ENCODE measurements at places on chromosomes 1 and 21.

DNA sequence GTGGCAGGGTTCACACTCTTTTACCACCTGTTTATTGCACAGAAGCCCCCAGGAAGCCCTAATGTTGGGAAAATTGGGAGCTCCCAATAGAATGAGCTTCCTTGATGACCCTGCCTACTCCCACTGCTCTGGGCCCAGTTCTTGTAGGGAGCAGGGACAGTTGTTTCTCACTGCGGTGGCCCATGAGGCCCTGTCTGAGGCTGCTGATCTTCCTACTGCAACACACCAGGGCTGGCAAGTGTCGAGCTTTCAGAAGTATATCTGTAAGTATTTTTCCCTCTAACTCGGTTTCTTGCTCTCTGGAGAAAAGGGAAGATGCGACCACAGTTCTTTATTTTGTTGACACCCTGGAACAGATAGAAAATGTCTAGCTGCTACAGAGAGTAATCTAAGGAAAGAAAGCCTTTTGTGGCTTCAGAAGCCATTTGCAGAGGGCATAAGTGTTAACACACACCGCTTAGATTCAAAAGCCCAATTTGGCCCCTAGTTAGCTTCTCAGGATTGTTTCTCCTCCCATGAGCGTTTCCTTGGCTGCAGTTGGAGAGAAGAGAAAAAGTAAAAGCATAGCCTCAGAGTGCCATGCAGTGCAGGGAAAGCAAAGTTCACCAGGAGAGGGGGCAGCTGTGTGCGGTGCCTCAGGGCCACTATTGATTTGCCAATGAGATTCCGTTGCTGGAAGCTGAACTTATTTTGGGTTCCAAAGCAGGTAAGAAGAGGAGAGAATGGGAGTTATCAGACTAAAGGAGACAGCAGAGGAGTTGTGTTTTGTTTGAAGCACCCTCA, 102.6 kb downstream of the SELENOF start:
- no peak for DNase-seq

- DNase-seq = no peak
These were observed 1.3 kb downstream of the DYRK1A start for GRCh38 chr21:37367703-37368540.

DNA sequence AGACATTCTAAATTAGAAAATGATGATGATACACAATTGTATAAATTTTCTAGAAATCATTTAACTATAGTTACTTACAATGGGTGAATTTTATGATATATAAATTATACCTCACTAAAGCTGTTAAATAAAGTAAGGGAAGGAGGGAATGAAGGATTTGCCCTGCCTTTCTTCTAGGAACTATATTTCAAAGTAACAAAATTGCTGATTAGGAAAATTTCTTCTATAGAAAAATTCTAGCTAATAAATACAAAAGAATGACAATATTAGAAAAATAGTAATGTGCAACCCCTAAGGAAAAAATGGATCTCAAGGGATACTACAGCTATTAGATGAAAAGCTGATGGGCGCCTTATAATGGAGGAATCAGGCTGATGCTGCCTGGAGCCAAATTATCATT, 23.1 kb downstream of the SPATA6 start:
- DNase-seq = no peak

DNA sequence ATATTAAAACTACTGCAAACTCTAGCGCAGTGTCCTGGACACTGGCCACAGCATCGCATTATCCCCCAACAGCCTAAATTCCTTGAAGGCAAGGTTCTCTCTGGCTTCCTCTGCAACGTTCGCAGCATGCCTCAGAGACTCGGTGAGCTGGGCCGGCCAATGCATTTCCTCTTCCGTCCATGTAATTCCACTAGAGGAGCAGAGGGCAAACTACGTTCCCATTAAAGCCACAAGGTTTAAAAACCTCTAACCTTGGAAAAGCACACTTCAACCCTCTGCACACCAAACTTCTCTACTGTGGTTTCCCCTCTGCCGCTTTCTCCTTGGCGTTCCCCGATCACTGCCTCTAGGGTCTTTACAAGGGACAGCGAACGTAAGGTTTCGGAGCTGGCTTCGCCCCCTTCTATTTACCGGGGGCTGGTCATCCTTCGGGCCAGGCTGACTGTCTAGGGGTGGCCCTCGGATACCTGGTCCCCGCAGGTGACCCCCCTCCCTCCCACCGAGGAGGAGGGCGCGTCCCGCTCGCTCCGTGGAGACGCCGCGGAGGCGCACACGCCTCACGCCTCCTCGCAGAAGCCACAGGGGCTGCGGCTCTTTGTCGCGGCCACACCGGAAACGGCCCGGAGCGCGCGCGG, 456 bp upstream of the SMYD2 start:
- DNase-seq = no peak

DNA sequence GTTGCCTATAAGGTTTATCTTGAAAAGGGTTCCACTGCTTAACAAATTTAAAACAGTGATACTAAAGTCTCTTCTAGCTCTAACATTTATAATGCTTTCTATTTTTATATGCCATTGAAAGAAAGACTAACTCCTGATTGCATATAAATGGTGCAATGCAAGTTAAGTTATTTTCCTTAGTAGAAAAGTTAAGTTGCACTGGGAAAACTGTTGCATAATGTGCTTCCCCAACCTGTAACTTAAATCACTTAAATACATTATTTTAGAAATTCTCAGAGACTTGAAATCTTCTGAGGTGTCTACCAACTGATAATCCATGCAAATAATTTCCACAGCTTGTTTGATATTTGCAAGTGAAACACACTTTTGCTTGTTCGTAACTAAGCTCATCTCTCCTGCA, 175.0 kb upstream of the HMCN1 start:
- DNase-seq = no peak

- DNase-seq = no peak
These were observed 13.9 kb downstream of the CD247 start for GRCh38 chr1:167504467-167504827.

- DNase-seq = no peak
These were observed 10.1 kb upstream of the XCL2 start for GRCh38 chr1:168553680-168554553.

GRCh38 chr1:224734261-224734935, 118.3 kb downstream of the CNIH3 start:
- DNase-seq = no peak

GRCh38 chr1:76005765-76006164, 68.8 kb upstream of the ST6GALNAC3 start:
- DNase-seq = no peak

GRCh38 chr1:244212797-244213475, 161.9 kb downstream of the ZBTB18 start:
- no peak for DNase-seq

GRCh38 chr1:33433509-33434362, 2.8 kb upstream of the PHC2 start:
- DNase-seq = no peak

DNA sequence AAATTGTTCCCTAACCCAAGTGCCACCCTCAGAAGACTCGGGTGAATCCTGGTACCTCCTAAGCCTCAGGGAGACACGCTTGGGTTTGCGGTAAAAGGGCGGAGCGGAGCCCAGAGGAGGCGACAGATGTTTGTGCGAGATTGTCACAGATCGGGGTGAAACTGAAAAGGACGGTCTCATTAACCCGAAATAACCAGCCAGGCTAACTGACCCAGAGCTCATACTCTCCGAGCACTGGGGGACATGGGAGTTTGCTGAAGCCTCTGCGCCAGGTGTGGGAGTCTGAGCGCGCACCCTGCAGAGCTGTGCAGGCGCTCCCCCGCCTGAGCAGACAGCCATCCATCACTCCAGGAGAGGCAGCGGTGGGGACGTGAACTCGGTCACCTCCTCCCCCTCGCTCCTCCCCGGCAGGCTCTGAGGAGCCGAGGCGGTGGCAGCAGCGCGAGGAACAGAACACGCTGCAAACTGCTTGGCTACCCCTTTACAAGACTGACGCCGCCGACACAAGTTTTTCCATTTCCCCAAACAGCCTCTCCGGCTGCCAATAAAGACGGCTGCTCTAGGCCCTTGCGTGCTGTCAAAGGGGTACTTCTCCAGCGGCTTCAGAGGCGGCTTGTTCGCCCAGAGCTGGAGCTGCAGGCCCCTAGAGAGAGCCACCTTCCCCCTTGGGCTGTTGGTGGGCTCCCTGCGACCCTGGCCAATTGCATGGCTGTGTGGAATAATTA, 43.5 kb downstream of the RRAGC start:
- no peak for DNase-seq

GRCh38 chr1:247357781-247358211, 26.1 kb upstream of the ZNF496 start:
- DNase-seq = no peak

DNA sequence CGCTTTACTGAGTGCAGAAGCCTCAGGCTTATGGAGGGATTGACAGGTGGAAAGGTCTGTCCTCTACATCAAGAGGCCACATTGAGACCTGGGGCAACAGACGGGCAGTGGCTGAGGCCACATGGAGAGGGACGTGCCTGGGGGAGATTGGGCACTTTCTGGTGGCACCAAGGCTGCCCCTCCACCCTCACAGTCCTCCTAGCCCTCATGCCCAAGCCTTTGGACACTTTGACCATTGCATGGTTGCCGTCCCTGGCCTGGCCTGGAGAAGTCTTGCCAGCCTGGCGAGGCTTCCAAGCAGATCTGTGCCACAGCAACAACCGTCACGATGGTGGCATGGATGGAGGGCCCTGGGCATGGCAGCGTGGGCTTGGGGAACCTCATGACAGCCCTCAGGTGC, 192.1 kb upstream of the VAMP3 start:
- DNase-seq = no peak

- DNase-seq = no peak
These were observed 6.1 kb downstream of the PRDM2 start for GRCh38 chr1:13706046-13706445.
